H9 (cell line): ENCODE measurements at places on chromosomes 5 and 9. TPM values are rescaled to one million over a fixed set of nuclear protein-coding genes. Genes with fewer than 3 reads are reported as not detected.

DNA sequence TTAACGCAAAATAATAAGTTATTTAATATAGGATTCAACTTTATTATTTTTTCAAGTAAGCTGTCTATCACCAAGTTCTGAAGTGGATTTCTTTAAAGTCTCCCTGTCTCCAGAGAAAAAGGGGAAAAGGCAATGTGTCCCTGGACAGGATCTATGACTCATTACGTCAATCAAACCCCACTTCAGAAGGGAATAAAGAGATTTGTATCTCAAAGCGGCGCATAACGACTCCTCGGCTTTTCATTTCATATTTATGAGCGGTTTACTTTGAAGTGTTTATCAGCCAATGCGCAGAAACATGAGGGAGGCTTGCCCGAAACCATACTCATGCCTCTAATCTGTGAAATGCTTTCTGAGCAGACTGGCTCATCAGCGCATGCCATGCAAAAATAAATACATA, 938.6 kb upstream of the WWC1 start:
- DNase-seq = no peak

DNA sequence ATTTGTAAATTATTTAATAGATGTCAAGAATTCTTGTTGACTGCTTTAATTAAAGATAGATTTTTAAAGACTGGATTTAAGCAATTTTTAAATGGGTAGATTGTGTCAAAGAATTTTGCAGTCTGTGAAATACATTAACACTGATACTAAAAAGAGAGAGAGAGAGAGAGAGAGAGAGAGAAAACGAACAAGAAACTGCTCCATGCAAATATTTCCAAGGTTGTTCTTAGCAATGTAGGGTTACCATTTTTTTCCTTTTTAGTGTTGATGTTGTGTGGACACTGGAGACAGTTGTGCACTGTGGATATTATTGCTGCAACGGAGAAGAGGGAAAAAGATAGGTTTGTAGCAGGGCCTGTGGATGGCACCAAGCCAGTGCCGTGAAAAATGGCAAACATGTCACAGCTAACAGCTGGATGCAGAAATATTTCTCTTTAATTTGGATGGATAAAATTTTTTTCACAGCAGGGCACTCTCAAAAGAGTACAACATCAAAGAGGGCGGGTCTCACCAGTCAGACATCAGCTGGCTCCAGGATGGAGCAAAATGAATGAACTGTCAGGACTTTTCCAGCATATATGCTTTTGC, 58.2 kb downstream of the PRDM6 start:
- no peak for DNase-seq

DNA sequence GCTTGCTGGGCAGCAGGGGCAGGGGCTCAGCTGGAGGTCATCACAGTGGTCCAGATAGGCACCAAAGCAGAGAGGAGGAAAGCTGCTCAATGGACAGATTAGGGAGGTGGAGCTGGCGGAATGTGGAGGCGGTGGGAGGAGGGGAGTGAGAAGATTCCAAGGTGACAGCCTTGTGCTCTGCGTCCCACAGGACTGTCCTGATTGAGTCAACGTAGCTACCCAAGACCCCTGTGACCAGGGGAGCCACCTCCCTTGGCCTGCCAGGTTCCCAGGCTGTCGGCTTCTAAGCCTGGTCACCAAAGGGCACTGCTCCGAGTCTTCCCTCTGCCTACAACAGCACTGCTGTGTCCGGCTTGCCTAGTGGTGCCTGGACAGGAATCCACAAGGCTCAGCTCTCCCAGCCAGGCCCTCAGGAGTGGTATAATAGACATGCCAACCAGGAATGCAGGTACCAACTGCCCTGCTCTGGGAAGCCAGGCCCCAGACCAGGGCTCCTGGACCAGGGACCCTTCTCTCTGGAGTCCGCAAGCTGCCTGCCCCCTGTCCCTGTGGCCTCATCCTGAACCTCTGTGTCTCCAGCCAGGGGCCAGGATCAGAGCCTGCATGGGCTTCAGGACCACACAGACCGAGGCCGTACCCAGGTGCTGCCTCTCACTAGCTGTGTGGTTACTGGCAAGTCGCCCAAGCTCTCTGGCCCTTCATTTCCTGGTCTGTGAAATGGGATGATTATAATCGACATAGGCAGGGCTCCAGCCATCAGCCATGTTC, 67.9 kb downstream of the STK10 start:
- no peak for DNase-seq

The DOK3 gene
- 15.9 and 16.4 TPM in 2 replicates for total RNA-seq

GRCh38 chr5:52139888-52140615, 647.7 kb upstream of the ITGA1 start:
- DNase-seq = no peak

GRCh38 chr9:136525207-136525606, 20.6 kb downstream of the NOTCH1 start:
- no peak for DNase-seq

The TMEM174 gene
- total RNA-seq = not detected in 2 replicates

- no peak for DNase-seq
Observed at GRCh38 chr5:58759745-58760144, 176.9 kb downstream of the RAB3C start.
